T-cell (primary cell): ENCODE measurements at places on chromosomes 6 and 20. TPM values are rescaled to one million over a fixed set of nuclear protein-coding genes. Genes with fewer than 3 reads are reported as not detected.

- DNase-seq: no peak
Measured at GRCh38 chr20:64108731-64109681, 1.6 kb upstream of the NPBWR2 start.

GRCh38 chr6:116616737-116617053 lies 416 bp downstream of the RSPH4A start:
- no peak for DNase-seq

GRCh38 chr20:38460040-38460623 lies 12.5 kb upstream of the RALGAPB start:
- DNase-seq: no peak

GRCh38 chr20:57573894-57574293 lies 13.0 kb downstream of the PCK1 start:
- no peak for DNase-seq

DNA sequence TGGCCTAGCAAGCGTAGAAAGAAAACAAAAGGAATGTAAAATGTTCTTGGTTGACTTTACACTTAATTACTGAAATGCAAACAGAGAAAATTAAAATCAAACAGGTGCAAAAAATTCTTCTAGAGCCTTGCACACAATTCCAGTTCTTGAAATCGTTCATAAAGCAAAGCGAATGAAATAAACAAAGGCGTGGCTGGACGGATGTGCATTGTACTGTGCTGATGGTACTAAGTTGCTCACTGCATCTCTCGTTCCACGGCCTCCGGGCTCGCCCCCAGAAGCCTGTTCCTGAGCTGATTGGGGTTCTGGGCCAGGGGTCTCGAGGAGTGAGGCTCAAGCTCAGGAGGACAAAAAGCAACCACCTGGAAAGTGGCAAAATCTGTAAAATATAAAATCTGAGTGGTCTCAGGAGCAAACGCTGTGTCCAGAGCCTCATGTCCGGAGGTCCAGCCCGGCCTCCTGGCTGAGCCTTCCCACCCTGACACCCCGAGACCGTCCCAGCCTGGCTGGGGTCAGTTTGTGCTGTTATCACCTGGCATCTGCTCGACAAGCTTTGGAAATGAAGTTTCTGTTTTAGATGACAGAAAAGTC lies 71.3 kb downstream of the TTLL2 start:
- DNase-seq: no peak

GRCh38 chr20:24303393-24304170 lies 165.8 kb upstream of the SYNDIG1 start:
- DNase-seq: no peak

- DNase-seq: peak; percentile 51
Measured at GRCh38 chr20:46361381-46361780, 45.0 kb downstream of the ELMO2 start.

The ESR1 gene
- total RNA-seq: 3.2 TPM

The SLC22A16 gene
- not detected for total RNA-seq

The KCNQ2 gene
- 0.19 TPM for total RNA-seq

The GTSF1L gene
- not detected for total RNA-seq
